Stimulated activated CD4-positive, alpha-beta T cell treated with anti-CD3 and anti-CD28 coated beads, Interleukin-1b, Interleukin-23, amount 100 ng/mL, for 48 hours (primary cell): ENCODE measurements at places on chromosomes 3 and 15.

DNA sequence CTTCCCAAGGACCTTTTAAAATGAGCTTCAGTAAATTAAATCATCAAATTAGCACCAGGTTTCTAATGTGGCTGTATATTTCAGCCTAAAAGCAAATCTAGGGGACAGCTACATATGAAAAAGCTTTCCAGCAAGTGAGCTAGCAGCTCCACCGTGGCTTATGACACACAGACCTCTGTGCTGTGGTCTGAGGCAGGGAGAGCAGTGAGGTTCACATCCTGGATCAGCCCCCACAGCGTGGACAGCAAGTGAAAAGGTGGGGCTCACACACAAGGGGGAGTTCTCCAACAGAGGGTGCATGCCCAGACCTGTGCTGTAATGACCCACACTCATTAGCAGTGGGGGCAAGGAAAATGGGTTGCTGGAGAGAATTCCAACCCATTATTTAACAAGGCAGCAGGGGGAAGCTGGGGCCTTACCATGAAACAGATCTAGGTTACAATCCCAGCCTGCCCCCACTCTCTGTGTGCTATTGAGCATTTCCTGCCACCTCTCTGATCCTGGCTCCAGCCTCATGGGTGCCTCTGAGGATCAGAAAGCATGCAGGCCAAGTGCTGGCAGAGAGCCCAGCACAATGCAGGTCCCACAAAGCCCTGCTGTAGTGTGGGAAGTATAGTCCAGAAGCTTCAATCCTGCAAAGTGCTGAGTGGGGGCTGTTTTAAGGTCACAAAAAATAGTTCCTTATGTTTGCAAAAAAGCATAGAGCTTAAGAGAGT lies 48.2 kb downstream of the RASGRF1 start:
- DNase-seq, result no peak

GRCh38 chr3:23819599-23820360 lies 14.0 kb downstream of the UBE2E1 start:
- DNase-seq, result no peak

DNA sequence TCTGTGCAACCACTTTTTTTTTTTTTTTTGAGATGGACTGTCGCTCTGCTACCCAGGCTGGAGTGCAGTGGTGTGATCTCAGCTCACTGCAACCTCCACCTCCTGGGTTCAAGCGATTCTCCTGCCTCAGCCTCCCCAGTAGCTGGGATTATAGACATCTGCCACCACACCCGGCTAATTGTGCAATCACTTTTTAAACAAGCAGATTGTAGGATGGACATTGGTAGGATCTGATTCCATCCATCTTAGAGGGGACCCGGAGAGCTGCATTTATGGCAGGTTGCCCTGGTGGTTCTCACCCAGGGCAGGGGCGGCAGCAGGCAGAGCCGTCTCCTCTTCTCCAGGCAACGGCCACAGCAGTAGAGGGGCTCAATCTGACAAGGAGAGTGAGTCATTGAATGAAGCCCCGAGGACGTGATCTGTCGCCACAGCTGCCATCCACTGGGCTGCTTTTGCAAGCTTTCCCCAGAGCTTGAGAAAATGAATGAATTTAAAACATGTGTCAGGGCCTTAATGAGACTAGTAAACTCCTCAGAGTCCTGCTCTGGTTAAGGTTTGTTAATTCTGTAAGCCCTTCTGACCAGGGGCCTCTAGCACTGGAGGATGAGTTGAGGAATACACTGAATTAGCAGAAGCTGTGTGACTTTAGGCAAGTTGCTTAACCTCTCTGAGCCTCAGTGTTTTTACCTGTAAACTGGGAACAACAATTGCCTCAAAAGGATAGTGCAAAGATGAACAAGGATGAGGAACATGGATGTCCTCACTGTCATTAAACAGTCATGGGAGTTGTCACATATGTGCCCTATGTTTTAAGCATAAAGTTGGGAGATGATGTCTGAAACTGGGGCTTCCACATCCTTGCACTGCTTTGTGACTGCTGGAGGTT lies 129.1 kb downstream of the ASB7 start:
- DNase-seq, result no peak

- no peak for DNase-seq
Observed at GRCh38 chr15:40065166-40065565, 26.2 kb upstream of the SRP14 start.

DNA sequence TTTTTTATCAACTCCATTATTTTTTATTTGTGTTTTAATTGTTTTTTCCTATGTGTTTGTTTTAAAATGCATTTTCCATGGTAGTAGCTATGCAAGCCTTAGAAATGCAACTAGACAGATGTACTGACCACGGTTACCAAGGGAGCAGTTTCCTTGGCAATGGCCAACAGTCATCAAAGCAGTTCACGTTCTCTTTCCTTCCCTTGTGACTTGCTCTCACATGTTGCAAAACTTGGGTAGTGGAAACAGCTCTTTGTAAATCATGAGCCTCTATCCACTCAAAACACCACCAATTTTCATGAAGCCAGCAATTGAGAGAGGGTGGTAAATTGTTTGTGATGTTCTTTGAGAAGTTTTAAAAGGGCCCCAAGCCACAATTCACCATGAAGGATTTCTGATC lies 499.4 kb upstream of the MDFIC2 start:
- no peak for DNase-seq

- DNase-seq, result no peak
Observed at GRCh38 chr15:77563623-77564156, 69.0 kb downstream of the LINGO1 start.

DNA sequence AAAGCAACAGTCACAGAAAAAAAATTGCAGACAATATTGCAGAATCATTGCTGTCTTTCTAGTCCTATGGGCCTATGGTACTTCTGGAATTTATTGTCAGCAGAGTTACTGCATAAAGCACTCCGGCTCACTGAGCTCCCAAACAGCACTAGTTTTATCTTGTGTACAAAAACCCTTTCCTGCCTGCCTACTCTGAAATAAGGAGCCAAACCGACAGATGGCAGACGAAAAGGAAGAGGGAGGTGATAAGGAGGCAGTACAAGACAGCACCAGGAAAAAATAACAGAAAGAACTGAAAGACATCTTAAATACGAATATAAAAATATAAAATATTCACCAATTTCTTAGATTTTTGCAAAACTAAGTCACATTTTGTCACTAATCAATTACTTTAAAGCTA lies 15.6 kb downstream of the HERC1 start:
- no peak for DNase-seq

DNA sequence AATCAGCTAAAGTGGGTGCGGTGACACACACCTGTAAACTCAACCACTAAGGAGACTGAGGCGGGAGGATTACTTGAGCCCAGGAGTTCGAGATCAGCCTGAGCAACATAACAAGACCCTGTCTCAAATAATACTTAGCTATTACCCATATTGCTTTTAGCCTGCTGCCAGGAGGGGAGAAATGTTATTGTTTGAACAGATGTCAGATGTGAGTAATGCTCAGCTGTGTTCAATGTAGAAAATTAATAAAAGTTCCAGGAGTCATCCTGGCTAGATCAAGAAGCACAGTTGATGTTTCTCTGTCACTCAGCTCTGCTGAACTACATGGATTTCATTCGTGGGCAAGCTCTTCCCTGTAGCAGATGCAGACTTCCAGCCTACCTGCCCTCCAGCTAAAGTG lies 22.2 kb downstream of the LSM3 start:
- DNase-seq, result no peak

DNA sequence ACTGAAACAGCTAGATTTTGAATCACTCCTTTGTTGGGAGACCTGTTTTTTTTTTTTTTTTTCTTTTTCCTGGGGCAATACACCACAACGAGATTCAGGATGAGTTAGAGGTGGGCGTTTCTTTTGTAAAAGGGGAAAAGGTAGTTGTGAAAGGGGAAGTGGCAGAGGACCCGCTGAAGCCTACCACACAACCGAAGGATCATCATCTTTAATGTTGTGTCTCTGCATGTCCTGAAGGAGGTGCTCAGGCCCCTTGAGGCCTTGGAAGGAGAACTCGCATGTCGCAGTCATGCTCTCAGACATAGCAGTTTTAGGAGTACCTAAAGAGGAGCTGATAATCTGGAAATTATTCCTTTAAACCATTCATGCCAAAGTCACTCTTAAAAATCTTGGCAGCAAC lies 137.9 kb upstream of the LRIG1 start:
- DNase-seq, result no peak

DNA sequence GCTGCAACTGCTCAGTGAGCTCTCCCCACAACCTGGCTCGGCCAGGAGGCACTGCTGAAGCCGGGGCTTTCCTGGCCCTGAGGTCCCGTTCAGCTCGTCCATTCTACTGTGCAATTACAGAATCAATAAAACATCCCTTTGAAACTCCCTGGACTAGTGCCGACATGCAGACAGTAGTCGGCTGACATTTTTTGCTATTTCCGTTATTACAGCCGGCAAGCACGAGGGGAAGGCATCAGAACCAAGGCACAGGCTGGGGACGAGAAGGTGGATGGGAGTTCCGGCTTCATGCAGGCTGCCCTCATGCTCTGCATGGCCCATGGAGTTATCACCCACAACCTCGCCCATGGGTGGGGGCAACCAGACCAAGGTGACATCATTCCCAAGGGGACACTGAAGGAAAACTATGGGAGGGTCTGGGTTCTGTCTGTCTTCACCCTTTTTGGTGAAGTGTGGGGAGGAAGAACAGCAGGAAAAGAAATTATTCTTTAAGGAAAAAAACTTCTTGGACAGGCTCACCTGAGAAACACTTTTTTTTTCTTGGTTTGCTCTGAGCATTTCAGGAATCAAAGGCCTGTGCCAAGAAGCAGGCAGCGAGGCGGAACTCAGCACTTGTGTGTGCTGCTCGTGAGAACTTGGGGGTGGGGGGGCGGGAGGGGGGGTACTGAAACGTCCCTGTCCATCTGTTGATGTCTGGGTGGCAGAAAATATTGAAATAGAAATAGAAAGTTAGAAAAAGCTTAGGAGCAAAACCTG lies 154.5 kb downstream of the FOXP1 start:
- no peak for DNase-seq

DNA sequence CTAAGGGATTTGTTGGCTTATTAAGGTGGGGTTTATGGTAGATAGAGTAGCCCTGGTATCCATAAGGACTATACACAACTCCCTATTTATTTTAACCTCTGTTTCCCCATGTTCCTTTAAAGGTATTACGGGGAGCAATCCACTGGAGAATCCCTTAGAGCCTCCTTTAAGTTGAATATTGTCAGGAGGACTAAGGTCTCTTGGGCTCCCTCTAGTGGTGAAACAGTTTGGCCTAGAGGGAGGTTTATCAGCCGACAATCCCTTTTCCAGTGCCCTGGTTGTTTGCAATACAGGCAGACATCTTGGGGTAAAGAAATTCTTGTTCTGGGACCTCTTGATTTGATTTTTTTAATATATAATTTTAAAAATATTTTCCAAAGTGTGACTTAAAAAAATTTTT lies 12.9 kb downstream of the OPA1 start:
- DNase-seq, result peak; percentile 34

DNA sequence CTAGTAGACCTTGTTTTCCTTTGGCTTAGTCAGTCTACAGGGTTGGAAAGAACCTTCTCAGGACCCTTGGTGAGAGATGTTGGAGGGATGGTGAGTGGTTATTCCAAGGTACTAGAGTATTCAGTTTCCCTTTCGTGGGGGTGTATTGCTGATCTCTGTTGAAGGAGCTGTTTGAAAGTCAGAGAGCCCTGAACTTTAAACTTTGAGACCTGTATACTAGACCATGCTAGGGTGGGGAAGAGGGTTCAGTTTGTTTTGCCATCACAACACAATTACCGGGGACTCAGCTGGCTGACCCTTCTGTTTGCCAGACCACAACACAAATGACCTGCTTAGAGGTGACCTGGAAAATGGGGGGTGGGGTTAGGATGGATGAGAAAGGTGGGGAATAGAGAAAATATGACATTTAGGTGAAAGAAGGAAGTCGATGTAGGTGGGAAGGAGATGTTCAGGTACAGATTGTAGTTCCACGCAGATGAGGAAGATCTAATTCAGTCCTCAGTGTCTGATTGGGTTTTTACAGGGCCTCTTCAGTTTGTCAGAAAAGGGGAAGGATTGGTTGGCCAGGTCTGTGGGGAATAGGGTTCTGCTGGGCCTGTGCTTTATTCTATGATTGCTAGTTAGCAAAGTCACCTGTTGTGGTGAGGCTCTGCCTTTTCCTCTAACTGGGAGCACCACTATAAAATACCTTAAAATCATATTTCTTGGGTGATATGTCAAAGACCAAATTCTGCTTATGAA lies 6.8 kb downstream of the UBE2E2 start:
- no peak for DNase-seq

DNA sequence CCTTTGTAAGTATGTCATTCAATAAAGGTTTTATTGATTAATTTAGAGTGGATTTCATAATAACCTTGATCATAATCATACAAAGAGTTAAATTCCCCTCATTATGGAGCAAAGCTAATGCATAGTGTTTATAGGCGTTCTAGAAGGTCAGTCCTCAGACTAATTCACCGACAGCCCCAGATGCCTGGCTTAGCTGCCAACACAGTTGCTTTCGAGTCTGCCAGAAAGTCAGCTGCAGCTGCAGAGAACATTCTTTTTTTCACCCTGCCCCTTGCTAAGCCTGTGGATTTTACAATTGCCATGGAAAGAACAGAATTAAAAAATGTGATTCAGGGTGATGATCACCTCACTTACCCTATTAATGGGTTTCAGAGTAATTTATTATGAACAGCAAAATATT lies 21.2 kb downstream of the CADM2 start:
- no peak for DNase-seq

DNA sequence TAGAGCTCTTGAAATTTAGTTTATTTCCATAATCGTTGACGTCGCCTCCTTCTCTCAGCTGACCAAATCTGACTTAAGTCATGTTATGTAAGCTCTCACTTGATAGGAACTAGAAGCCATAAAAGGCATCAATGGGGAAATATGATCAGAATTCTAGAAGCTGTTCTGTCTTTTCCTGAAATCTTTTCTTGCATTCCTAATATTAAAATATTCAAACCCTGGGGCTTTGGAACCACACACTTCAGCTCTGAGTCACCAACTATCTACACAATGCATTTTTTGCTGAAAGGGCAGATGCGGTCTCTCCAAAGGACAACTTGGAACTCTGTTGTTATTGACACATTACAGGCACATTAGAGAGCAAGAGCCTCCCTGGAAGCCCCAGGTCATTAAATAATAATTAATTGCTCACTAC lies 91.3 kb downstream of the LARS2 start:
- no peak for DNase-seq
